ENCODE measurements at places on chromosomes 3 and 15. TPM values are rescaled to one million over a fixed set of nuclear protein-coding genes. Genes with fewer than 3 reads are reported as not detected.

DNA sequence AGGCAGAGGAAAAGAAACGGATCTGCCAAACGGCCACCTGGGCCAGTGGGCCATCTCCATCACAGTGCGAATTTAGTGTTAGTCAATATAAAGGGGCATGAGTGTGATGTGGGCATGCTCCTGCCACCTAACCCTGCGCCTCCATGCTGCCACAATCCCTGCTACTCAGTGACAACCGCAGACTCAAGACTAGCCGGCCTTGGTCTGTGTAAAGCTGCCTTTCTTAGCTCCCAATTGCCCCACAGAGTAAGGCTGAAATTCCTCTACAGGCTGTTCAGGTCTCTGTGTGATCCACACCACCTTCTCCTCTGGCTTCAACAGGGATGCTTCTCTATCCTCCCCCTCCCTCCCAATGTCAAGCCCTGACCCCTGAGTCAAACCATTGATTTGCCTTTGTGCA, 269.7 kb downstream of the XXYLT1 start:
- H3K4me3 ChIP-seq, result no peak overlapping the region
- DNase-seq, result no peak
- H3K36me3 ChIP-seq, result no peaks in the 10 kb centered on the region
- H3K4me1 ChIP-seq, result no peaks in the 10 kb centered on the region
- H3K27ac ChIP-seq, result no peak overlapping the region
- H3K27me3 ChIP-seq, result no peaks in the 10 kb centered on the region

PTPN9 gene
- 31.1 TPM for total RNA-seq

PLSCR2 gene
- total RNA-seq, result 0.94 TPM

DNA sequence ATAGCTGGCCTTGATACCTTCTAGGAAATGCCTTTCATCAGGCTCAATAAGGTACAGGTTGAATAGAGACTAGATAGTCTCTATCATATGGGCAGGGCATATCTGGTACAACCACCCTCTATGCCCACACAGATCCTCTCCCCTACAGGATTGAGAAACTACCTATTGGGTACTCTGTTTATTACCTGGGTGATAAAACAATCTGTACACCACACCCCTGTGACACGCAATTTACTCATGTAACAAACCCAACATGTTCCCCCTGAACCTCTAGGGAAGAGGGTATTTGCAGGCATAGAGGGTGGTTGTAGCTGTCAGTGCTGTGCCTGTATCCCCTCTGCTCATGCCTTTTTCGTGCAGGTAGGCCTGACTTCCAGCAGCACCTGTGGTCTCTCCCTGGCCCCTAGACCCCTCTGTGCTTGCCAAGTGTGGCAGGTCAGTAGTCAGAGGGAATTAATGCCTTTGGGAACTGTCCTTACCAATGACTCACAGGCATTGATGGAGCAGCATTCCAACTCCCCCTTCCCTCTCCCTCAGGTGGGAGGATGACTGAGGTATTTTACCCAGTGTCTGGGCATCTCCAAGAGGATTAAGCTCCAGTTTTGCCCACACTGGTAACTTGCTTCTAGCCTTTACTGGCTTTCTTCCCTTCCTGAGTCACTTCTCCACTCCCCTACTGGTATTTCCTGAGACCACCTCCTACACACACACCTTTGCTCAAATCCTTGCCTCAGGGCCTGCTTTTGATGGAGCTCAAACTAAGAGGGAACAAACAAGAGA, 18.3 kb downstream of the CLSTN2 start:
- no peak overlapping the region for H3K27ac ChIP-seq
- no peaks in the 10 kb centered on the region for H3K27me3 ChIP-seq
- no peak overlapping the region for H3K4me3 ChIP-seq
- no peaks in the 10 kb centered on the region for H3K36me3 ChIP-seq

DNA sequence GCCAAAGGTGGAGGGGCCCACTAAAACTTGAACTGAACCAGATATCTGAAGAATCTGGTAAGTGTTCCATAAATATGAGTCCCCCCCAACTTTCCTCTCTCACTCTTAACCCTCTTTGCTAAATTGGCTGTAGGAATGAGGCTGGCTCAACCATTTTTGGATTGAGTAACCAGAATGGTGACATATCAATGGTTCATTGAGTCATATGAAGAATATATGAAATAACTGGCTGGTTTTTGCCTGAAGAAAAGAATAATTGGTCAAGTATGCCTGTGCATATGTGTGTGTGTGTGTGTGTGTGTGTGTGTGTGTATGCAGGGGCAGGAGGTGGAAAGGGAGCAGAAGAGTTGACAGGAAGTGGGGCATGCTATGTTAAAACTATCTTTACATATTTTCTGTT, 472.9 kb upstream of the THBS1 start:
- no peak for DNase-seq
- no peak overlapping the region for H3K27ac ChIP-seq
- no peaks in the 10 kb centered on the region for H3K4me1 ChIP-seq
- H3K36me3 ChIP-seq, result no peaks in the 10 kb centered on the region
